ENCODE measurements at places on chromosomes 1 and 21. TPM values are rescaled to one million over a fixed set of nuclear protein-coding genes. Genes with fewer than 3 reads are reported as not detected.

Gene MATN1
- total RNA-seq: not detected

Gene FAM167B
- not detected for total RNA-seq

Gene GPR153
- total RNA-seq: 12.7 TPM

Gene TMIGD3
- total RNA-seq: 1.1 TPM

Gene CD5L
- not detected for total RNA-seq

Gene AK5
- 2.1 TPM for total RNA-seq

Gene SPATA46
- total RNA-seq: not detected

Gene PRELP
- total RNA-seq: 16.2 TPM

Gene CHIA
- not detected for total RNA-seq

Gene CFAP45
- 2.0 TPM for total RNA-seq

Gene C8B
- not detected for total RNA-seq

- DNase-seq: peak; percentile 85
These were observed 3.9 kb upstream of the ARHGAP30 start for GRCh38 chr1:161073474-161074121.

DNA sequence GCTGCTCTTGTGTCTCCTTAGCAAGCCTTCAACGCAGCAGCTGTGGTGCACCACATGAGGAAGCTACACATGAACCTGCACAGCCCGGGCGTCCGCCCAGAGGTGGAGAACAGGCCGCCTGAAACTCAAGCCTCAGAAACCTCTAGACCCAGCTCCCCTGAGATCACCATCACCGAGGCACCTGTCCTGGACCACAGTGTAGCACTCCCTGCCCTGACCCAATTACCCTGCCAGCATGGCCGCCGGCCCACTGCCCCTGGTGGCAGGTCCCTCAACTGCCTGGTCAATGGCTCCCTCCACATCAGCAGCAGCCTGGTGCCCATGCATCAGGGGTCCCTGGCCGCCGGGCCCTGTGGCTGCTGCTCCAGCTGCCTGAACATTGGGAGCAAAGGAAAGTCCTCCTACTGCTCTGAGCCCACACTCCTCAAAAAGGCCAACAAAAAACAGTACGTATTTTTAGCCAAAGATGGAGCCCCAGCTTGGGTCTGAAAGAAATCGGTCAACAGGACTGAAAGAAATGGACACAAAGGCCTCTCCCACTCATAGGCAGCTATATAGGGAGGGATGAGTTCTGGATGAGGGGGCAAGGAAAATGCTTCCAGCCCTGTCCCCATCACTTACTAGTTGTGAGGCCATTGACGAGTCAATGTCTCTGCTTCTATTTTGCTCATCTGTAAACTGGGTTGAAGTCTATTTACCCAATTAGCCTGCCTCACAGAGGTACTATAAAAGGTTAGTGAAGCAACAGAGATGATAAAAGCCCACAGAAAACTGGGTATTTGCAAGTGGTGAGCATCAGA is 28.5 kb downstream of the CAMK1G start:
- DNase-seq: no peak

- DNase-seq: no peak
These were observed 4.2 kb upstream of the PLXNA2 start for GRCh38 chr1:208248307-208248801.

GRCh38 chr1:233340966-233341516 is 13.5 kb downstream of the MAP3K21 start:
- no peak for DNase-seq

DNA sequence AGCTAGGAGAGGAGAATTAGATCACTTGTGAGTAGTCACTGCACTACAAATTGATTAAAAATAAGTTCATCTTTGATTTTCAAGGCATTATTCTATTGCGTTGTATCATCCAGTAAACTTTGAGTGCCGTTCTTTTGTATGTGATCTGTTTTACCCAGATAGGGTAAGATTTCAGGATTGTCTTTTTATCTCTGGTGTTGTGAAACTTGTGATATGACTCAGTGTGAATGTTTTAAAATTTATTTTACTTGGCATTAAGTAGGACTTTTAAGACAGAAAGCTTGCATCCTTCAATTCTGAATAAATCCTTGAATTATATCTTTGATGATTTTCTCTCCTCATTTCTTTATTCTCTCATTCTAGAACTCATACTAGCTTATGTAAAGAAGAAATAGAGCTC is 93.3 kb upstream of the ADAMTS5 start:
- no peak for DNase-seq

DNA sequence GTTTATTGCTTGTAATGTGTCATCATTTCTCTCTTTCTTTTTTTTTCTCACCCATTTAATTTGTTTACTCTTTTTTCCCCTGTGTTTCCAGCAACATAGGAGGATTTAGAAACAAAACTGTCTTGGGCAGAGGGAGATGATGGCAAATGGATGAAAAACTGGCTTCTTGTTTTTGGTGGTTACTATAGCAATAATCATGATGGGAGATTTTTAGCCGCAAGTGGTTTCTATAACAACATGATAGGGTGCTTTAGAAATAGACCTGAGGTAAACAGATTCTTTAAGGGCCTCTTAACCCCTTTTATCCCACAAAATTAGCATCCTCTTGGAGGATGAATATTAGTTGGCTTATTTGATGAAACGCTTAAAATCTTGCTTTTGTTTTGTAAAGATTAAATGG is 51.6 kb downstream of the CRB1 start:
- DNase-seq: no peak

GRCh38 chr1:199701726-199702125 is 325.8 kb upstream of the NR5A2 start:
- no peak for DNase-seq

DNA sequence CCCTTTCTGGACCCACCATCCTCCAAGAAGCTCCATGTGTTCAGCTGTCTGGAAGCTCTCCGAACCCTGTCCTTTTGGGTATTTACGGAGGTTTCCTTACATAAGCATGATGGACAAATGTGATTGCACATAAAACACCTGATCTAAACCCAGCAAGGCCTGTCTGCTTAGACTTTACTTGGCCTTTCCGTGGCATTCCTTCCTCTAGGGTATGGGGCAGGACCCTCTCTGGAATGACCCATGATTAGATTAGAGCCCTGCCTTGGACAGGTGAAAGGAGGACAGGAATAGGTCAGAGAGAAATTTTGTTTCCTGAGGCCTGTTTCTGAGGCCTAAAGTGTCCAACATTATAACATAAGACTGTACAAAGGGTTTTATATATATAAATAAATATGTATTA is 16.9 kb downstream of the PTPRU start:
- no peak for DNase-seq

DNA sequence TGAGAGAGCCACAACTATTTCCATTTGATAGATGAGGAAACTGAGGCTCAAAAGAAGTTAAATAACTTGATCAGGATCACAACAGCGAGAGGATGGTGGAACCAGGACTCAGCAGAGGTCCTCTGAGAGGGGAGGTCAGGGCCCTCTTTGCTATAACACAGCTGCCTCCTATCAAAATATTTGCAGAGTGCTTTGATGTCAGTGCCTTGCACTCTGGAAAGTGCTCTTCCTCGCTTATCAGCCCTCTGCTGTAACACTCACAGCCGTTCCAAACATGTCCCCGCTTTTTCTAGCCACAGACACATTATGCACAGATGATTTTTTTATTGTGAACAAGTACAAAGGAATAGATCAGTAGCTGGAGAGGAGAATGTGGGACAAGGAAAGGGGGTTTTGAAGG is 71.8 kb upstream of the ARHGAP29 start:
- no peak for DNase-seq

GRCh38 chr1:182260516-182260915 is 131.1 kb downstream of the GLUL start:
- no peak for DNase-seq

DNA sequence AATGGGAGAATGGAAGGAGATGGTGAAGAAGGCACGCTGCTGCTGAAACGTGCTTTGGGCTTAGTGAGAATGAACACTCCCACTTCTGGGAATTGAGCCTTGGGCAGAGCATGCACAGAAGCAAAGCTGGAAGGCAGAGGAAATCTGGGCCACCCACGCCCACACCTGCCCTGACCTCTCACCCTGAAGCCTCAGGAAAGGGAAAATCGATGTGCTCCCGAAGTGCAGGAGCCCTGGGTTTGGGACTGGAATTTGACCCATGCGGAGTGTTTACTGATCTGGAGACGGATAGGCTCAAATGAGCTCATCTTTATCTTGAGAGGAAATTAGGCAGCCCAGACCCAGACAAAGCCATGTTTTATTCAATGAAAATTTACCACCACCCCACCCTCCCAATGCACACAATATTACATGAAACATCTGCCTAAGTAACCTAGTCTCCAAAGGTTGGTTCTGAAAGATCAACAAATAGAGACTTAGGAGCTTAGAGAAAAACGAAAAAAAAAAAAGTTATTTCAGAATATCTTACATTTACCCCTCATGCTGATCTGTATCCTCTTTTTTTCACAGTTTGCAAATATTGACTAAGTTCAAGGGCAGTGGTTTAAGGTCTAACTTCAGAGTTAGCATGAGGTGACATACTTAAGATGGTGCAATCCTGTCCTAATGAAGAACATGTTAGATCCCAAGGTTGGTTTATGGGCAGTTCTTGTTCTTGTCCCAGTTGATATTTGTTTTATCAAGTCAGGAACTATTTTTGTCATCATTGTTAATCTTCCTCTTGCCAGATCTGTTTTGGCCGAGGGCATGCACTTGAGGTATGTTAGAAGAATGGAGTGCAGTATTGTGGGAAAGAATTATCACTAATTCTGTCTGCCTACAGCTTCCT is 63.0 kb downstream of the PROX1 start:
- DNase-seq: no peak

GRCh38 chr1:52665006-52665941 is 32.3 kb downstream of the SHISAL2A start:
- no peak for DNase-seq

- no peak for DNase-seq
These were observed 22.6 kb downstream of the RIPK4 start for GRCh38 chr21:41744028-41744930.

DNA sequence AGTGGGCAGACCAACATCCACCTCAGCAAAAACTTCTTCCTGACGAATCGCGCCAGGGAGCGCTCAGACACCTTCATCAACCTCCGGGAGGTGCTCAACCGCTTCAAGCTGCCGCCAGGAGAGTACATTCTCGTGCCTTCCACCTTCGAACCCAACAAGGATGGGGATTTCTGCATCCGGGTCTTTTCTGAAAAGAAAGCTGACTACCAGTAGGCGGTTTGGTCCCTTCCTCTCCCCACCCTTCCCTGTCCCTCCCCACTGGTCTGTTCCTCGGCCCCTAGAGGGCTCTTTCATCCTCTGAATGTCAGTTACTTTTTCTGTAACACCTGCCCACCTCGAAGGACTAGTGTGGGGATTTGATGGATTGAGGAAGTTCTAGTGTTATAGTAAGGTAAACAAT is 46.9 kb downstream of the CAPN2 start:
- DNase-seq: no peak

DNA sequence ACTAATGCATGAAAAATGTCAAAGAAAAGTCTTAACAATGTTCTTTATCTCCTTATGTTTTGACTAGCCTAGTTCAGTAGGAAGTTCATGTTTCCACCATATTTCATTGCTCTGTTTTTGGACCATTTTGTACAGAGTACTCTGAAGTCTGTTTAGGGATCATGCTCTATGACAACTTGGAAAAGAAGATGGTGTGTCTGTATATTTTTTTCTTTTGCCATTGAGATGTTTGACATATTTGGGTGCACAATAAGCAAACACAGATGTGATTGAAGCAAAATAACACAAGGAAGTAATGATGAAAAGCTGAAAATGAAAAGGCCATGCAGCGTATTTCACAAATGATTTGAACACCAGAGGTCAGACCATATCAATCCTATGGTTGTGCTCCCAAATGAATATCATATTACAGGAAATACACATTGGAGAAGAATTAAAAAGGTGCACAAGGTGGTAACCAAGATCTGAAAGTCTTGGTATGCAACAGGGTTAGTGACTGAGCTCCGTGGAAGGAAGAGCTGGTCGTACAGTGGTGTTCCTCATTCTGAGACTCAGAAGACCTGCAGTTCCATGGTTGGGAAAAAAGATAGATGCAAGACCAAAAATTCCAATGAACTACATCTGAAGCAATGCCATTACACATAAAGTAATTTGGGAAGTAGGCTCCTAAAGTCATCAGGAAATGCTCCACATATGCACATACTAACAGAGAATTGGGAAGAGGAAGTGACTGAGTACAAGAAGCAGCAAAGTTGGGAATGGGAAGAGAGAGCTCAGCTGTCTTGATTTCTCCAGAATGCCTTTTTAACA is 463.5 kb downstream of the LMO4 start:
- no peak for DNase-seq

DNA sequence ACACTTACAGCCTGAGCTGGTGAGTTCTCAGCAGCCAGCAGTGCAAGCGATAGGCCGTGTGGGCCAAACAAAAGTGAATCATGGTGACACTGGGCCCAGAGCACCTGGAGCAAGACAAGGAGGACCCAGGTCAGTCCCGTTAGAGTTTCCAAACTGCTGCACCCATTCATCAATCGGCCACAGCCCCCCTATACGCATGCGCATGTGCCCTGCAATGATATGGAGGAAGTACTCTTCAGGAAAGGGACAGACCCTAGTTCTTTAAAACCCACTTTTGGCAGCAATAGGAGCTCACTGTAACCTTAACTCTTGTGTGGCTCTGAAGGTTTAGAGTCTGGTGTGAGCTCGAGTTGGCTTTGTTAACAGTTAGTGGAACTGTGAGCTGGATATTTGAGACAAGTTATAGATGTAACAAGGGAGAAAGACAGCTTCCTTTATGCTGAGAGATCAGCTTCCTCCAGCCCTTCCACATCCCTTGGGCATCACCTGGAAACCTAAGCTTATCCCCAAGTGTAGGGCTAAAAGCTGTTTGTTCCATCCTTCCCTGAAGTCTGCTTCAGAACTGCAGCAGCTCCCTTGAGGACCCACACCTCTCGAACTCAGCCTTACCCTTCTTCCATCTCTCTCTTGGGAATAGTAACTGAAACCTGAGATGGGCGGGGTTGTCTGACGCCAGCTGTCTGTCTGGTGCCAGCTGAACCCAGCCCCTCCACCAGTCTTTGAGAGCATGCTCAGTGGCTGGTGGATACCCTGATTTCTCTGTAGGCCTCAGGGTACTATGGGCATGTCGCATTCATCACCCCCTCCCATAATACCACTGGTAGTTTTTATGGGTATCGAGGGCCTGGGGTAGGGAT is 17.7 kb downstream of the NMNAT1 start:
- DNase-seq: no peak

- no peak for DNase-seq
These were observed 1.4 kb upstream of the SSBP3 start for GRCh38 chr1:54407404-54408146.

DNA sequence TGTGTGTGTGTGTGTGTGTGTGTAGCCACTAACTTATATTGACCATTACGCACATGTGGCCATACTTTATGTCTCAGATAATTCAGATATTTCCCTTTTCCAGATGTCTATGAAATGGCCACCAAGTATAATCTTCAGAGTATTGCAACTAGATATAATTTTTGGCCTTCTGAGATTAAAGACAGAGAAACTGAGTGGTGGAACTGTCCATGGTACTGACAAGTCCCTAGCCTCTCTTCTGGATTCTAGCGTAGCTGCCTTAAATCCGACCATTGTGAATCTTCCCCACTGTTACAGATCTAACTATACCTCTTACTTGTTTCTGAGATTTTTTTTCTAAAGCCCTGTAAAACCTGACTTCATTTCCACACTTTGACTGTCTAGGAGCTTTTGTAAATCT is 100.0 kb upstream of the SERTAD4 start:
- no peak for DNase-seq

GRCh38 chr1:91564888-91565701 is 64.4 kb downstream of the CDC7 start:
- DNase-seq: no peak

GRCh38 chr1:246170574-246171261 is 336.4 kb downstream of the SMYD3 start:
- no peak for DNase-seq

- no peak for DNase-seq
These were observed 63.0 kb upstream of the RGS1 start for GRCh38 chr1:192512426-192513162.
